ENCODE measurements at places on chromosomes 4 and X. TPM values are rescaled to one million over a fixed set of nuclear protein-coding genes. Genes with fewer than 3 reads are reported as not detected.

GRCh38 chrX:131746491-131746968 is 202.7 kb downstream of the OR13H1 start:
- DNase-seq, result no peak
- no peak overlapping the region for H3K4me3 ChIP-seq
- peak overlapping the region; percentile 35 for H3K27ac ChIP-seq
- no peaks in the 10 kb centered on the region for H3K27me3 ChIP-seq
- H3K4me1 ChIP-seq, result no peaks in the 10 kb centered on the region
- no peaks in the 10 kb centered on the region for H3K36me3 ChIP-seq

- no peak for DNase-seq
- H3K27ac ChIP-seq, result no peak overlapping the region
- no peaks in the 10 kb centered on the region for H3K4me1 ChIP-seq
- no peaks in the 10 kb centered on the region for H3K27me3 ChIP-seq
- no peak overlapping the region for H3K4me3 ChIP-seq
Observed at GRCh38 chr4:29467044-29467717, 1253.0 kb upstream of the PCDH7 start.

DNA sequence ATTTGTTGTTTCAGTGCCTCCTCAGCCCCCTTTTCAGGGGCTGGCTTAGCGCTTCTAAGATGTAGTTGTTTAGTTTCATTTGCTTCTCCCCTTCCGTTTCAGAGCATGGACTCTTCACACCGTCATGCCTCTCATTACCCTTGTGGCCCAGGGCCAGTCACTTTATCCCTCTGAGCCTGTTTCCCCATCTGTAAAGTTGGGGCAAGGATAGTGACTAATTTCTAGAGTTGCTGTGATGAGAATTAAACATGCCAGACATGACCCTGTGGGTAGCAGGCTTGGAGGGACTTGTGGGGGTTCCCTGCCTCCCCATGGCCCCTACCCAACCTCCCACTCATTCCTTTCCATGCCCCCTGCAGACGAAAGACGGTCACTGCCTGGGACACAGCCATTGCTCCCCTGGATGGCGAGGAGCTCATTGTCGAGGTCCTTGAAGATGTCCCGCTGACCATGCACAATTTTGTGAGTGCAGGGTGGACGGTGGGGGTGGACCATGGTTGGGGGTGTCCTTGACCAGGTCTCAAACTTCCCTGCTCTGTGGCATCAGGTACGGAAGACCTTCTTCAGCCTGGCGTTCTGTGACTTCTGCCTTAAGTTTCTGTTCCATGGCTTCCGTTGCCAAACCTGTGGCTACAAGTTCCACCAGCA is 3.6 kb downstream of the ARAF start:
- peaks cover 60% of the 10 kb centered on the region for H3K36me3 ChIP-seq
- DNase-seq, result no peak
- H3K27me3 ChIP-seq, result no peaks in the 10 kb centered on the region
- H3K4me1 ChIP-seq, result peaks cover 40% of the 10 kb centered on the region

- H3K27ac ChIP-seq, result no peak overlapping the region
- H3K4me1 ChIP-seq, result no peaks in the 10 kb centered on the region
- H3K4me3 ChIP-seq, result no peak overlapping the region
- no peak for DNase-seq
Observed at GRCh38 chrX:20189171-20189570, 47.5 kb upstream of the EIF1AX start.

DNA sequence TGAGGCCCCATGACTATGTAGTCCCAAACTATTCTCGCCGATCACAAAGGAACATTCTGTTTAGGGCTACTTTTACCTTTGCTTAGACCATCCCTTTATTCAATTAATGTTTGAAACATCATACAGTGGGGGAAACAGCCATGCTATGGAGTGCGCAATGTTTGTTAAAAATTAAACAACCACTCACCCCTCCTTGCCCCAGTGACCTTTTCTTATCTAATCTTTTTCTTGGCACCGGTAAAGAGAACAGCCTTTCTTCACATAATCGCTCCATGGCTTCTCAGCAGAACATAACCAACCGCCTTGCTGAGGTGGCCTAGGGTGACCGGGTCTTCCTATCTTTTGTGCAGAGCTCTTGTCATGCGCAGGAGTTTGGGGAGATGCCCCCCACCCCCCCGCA is 152.6 kb downstream of the VCX3A start:
- H3K27ac ChIP-seq, result no peak overlapping the region
- H3K4me1 ChIP-seq, result no peaks in the 10 kb centered on the region
- no peaks in the 10 kb centered on the region for H3K36me3 ChIP-seq

- no peak for DNase-seq
- no peak overlapping the region for H3K4me3 ChIP-seq
- H3K27ac ChIP-seq, result no peak overlapping the region
- no peaks in the 10 kb centered on the region for H3K4me1 ChIP-seq
- H3K36me3 ChIP-seq, result no peaks in the 10 kb centered on the region
- no peaks in the 10 kb centered on the region for H3K27me3 ChIP-seq
Observed at GRCh38 chr4:29805916-29806480, 914.2 kb upstream of the PCDH7 start.

Gene CXXC4
- not detected for total RNA-seq

Gene ZMAT1
- 19.2 TPM for total RNA-seq

All from CD4-positive, alpha-beta T cell (primary cell).